Urothelium cell line (cell line): ENCODE measurements at places on chromosomes 3 and 15.

DNA sequence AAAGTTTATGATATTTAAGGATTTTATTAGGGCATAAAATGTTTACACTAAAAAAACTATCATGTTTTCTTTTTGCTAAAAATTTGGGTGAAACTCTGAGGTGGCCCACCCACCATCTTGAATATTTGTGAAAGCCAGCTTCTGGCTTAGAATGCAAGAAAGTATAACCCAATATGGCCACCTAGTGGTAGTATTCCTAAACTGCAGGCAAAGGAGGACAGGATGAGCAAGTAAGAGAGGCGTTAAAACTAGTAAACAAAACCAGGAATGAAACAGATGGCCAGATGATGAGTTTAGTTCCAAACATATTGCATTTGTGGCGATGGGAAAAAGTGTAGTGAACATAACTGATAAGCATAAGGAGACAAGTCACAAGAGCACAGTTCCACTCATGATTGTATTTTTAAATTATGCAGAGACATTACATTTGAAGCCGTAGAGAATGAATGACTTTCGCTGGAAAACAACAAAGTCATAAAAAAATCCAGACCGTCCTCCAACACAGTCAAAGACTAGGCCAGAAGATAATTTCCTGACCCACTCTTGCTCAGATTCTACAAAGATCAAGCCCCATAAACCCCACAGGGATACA is 103.3 kb upstream of the PRTG start:
- DNase-seq = peak; percentile 40

DNA sequence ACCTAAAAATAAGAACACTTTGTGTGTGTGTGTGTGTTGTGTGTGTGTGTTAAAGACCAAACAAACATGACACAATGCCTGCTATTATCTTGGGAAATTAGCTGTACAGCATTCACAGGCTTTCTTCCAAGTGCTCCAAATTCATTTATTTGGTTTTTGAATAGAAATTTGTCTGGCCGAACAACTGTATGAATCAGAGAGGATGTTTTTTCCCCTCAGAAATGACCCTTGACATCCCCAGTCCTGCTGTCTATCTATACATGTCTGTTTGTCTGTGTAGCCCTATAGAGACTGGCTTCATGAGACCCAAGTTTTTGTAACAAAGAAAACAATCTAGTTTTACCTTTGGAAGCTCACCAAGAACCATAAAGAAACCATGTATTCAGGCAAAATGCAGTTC is 549.8 kb downstream of the NSUN3 start:
- no peak for DNase-seq

DNA sequence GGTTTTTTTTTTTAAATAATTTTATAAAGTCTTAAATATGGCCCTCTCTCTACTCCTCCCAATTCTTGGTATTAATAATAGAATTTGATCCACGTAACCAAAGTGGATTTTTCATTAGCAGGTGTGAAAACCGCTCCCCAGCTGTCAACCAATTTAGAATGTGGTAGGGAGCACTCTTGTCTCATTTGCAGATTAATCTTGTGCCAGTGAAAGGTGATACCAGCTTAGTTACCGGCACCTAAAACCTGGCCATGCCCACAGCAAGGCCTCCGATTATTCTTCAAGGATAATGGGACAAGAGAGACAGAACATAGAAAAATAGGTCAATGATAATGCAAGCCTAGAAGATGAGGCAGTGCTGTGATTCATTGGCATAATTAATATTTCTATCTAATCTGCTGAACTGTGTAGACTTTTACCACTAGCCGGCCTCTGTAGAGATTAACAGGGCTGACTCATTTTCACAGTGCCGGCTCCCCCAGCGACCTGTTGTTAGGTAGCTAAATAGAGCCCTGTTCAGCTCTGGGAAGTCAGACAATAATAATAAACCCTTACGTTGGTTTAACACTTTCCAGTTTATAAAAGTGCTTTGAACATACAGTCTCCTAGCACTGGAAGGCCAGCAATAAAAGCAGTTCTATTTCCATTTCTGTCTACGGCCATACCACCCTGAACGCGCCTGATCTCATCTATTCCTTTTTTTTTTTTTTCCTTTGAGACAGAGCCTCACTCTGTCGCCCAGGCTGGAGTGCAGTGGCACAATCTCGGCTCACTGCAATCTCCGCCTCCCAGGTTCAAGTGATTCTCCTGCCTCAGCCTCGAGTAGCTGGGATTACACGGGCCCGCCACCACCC is 102.9 kb downstream of the SHQ1 start:
- DNase-seq = no peak

DNA sequence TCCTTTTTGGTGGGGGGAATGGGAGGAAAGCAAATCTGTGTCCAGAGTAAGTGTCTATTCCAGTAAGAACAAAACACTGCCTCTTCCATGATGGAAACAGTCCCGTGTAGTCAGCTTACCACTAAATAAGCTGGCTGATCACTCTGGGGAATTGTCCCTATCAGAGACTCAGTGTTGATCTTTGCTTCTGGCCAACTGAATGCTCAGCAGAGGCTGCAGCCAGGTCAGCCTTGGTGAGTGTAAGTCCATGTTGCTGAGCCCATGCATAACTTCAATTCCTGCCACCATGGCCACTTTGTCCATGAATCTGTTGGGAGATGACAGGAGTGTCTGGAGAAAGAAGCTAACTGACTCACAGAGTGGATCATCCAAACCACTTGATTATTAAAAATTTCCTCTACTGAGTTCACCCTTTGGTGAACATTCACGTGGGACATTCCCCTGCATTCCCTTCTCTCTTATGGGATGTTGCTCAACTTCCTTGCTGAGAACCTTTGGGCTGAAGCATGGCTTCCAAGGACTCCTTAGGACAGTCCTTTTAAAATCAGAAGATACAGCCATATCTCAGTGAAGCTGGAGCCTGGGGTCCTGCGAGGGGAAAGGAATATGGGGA is 33.9 kb upstream of the XCR1 start:
- DNase-seq = no peak

- no peak for DNase-seq
These were observed 94.0 kb upstream of the IQSEC1 start for GRCh38 chr3:13167064-13167743.

- DNase-seq = no peak
These were observed 503.4 kb upstream of the CBLB start for GRCh38 chr3:106371971-106372805.
